Left ventricle myocardium superior (tissue), 1 donor: ENCODE measurements at places on chromosomes 4 and X. TPM values are rescaled to one million over a fixed set of nuclear protein-coding genes. Genes with fewer than 3 reads are reported as not detected.

The LRRC66 gene
- total RNA-seq: 0.27 TPM

The ADH1C gene
- 7.6 TPM for total RNA-seq

The EBP gene
- total RNA-seq: 55.4 TPM

The TENM3 gene
- total RNA-seq: 6.8 TPM

The HSFX4 gene
- total RNA-seq: not detected

The SPANXA2 gene
- not detected for total RNA-seq

The KDR gene
- 21.2 TPM for total RNA-seq

The TRIM75 gene
- total RNA-seq: not detected

The PLXNA3 gene
- total RNA-seq: 22.0 TPM

The PRKX gene
- total RNA-seq: 5.1 TPM

The ABLIM2 gene
- 28.3 TPM for total RNA-seq

The TRIM2 gene
- 18.6 TPM for total RNA-seq

The GLRA2 gene
- total RNA-seq: not detected

The PSMD10 gene
- 18.9 TPM for total RNA-seq

The ASB12 gene
- total RNA-seq: 3.0 TPM

The DOK7 gene
- total RNA-seq: 35.5 TPM

The IBSP gene
- total RNA-seq: not detected

The POU4F2 gene
- total RNA-seq: not detected

The COX7B2 gene
- total RNA-seq: not detected

The MAGEB1 gene
- total RNA-seq: not detected

The VCX2 gene
- not detected for total RNA-seq

The SMIM9 gene
- not detected for total RNA-seq
